ENCODE measurements at places on chromosomes 12 and 14.
A peak's percentile ranks its signal among the peaks of the same experiment; 100 is the strongest.

- no peak for DNase-seq
These were observed 106.7 kb downstream of the PPHLN1 start for GRCh38 chr12:42432517-42433140.

DNA sequence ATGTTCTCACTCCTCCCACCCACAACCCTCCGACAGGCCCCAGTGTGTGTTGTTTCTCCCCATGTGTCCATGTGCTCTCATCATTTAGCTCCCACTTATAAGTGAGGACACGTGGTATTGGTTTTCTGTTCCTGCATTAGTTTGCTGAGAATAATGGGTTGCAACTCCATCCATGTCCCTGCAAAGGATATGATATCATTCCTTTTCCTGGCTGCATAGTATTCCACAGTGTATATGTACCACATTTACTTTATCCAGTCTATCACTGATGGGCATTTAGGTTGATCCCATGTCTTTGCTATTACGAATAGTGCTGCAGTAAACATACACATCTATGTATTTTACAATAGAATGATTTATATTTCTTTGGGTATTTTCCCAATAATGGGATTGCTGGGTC, 77.5 kb downstream of the SLCO1A2 start:
- DNase-seq: no peak

DNA sequence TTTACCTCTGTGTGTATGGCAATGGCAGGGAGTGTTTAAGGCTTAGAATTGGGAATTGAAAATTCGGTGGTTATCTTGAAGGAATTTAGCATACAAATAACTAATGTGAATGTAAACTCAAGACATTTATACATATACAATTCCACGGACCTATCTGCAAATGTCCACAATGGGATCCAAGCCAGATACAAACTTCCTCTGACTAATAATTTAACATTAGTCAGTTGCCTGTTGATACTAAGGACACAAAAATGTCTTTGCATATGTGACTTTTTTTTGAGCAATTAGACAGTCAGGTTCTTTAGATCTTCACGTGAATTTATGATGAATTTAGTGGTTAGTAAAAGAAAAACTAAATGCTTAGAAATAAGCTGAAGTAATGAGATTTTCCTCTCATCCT, 40.5 kb downstream of the ESR2 start:
- DNase-seq: no peak

DNA sequence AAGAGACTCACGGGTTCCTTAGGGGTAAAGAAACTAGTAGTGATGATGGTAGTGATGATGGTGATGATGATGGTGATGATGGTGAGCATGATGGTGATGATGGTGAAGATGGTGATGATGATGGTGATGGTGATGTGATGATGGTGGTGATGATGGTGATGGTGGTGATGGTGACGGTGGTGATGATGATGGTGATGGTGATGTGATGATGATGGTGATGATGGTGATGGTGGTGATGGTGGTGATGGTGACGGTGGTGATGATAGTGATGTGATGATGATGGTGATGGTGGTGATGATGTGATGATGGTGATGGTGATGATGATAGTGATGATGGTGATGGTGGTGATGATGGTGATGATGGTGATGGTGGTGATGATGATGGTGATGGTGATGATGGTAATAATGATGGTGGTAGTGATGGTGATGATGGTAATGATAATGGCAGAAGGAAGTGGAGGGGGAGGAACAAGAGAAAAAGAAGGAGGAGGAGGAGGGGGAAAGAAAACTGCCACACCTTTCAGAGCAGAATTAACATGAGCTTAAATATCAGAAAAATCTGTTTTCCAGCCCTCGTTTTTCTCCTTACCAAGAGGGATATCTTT, 85.5 kb downstream of the FZD10 start:
- no peak for DNase-seq

DNA sequence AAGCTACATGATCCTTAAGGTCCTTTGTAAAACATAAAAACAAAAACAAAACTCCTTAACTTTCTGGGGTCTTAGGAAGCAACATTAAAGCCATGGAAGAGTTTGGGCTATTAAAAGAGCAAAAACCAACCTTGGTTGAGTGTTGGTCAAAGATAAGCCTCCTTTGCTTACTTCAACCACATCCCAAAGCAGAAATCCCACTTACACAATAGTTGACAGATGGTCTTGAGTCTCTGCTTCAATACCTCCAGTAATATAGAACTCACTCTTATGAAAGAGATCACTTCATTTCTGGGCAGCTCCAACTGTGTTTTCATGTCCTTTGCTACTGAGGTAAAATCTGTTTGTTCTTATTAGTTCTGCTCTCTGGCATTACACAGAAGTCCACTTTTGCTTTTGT, 125.8 kb downstream of the SLC38A4 start:
- no peak for DNase-seq

DNA sequence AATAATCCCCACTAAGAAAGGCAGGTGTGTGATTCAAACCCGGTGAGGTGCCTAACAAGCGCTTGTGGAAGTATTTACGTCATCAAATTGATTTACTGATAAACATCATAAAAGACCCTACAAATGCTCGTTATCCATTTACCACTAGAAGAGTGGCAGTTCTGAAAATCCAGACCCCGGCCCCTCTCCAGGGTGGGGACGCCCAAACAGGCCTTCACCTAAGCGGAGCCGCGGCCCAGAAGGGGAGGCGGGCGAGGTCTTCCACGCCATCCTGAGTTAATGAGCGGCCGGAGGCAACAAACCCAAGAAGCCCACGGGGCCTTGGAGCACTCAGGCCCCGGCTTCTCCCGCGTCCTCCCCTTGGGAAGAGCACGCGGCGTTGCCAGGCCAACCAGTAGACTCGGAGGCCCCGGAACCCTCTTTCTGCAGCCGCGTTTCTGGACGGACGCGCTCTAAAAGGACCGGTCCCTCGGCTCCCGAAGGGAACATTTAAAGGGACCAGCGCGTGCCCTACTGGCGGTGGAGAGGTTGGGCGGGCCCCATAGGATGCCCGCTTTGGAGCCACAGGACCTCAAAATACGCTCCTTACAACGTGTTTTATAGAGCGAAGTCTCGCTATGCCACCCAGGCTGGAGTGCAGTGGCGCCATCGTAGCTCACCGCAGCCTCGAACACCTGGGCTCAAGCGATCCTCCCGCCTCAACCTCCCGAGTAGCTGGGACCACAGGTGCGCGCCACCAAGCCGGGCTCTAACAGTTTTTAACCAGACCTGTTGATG, 3.5 kb downstream of the PTPN21 start:
- peak; percentile 64 for DNase-seq

GRCh38 chr12:64569923-64570691, 40.2 kb upstream of the RASSF3 start:
- DNase-seq: no peak

- no peak for DNase-seq
These were observed 693.0 kb downstream of the NRXN3 start for GRCh38 chr14:78863143-78863542.

DNA sequence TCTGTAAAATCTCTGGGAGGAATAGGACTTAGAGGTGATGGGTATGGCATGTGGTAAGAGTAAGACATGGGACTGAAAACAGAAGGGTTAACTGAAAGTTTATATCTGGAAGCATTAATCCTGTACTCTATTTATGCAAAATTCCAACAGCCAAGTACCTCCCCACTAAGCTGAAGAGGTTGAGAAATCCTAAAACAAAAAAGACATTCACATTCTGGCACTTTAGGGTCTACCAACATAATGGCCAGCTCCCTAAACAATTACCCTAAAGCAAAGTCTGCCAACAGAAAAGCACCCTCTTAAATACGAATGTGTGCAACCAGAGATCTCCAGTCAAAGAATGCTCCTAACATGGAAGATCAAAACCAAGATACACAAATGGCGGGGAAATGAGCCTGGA, 87.4 kb downstream of the GTF2A1 start:
- no peak for DNase-seq

- DNase-seq: peak; percentile 80
These were observed 1.4 kb downstream of the IFFO1 start for GRCh38 chr12:6554168-6555017.

DNA sequence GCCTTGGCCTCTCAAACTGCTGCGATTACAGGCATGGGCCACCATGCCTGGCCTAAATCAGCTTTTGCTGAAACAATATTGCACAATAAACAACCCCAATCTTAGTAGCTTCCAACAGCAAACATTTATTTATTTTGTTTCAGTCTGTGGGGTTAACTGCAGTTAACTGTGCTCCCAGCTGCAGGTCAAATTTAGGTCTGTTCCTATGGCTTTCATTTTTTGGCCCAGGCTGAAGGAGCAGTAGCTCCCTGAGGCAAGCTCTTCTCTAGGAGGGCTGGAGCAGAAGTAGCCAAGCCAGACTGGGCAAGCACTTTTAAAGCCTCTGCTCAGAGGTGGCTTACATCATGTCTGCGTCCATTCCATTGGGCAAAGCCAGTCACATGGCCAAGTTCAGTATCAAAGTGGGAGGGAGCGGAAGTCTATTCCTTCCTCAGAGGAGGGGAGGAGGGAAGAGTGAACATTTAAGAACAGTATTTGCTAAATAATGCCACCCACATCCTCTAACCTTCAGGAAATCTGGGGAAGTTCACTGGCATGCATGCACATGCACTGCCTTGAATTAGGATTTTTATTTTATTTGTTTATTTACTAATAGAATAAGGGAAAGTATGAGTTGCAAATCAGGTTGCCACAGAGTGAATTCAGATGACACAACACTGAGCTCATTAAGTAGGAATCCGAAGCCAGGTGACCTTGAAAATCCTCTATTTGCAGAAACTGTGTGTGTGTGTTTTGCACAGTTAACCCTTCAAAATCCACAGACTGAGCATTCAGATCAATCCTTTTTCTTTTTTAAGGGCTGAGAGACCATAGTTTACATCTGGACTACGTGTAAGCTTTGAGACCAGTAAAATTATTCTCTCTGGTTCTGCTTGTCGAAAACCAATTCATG, 122.0 kb upstream of the SEL1L start:
- no peak for DNase-seq

GRCh38 chr12:16008421-16008824, 97.3 kb downstream of the DERA start:
- DNase-seq: no peak

- no peak for DNase-seq
These were observed 3.6 kb downstream of the GALC start for GRCh38 chr14:87989221-87989955.

DNA sequence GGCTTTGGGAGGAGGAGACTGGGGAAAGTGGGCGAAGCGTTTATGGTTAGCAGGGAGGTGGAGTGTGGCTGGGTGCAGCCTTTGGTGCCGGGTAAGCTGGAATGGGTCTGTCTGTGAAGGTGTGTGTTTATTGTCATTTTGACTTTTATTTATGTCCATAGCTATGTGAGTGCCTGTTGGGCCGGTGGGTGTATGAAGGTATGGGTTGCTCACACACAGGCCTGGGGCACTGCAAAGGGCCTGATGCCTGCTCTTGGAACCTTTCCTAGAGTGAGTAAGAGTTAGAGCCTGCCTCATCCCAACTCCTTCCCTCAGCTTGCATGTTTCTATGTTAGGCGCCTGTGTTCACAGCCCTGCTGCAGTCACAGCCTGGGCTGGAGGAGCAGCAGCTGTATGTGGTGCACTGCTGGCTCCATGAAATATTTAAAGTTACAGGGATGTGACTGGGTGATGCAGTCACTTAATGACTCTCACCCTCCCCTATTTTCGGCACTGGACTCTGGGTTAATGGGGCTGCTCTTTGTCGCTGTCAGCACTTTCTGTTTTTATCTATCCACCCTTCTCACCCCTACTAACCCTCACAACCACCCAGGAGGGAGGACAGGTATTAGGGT, 2.6 kb upstream of the PPP1R1A start:
- no peak for DNase-seq

DNA sequence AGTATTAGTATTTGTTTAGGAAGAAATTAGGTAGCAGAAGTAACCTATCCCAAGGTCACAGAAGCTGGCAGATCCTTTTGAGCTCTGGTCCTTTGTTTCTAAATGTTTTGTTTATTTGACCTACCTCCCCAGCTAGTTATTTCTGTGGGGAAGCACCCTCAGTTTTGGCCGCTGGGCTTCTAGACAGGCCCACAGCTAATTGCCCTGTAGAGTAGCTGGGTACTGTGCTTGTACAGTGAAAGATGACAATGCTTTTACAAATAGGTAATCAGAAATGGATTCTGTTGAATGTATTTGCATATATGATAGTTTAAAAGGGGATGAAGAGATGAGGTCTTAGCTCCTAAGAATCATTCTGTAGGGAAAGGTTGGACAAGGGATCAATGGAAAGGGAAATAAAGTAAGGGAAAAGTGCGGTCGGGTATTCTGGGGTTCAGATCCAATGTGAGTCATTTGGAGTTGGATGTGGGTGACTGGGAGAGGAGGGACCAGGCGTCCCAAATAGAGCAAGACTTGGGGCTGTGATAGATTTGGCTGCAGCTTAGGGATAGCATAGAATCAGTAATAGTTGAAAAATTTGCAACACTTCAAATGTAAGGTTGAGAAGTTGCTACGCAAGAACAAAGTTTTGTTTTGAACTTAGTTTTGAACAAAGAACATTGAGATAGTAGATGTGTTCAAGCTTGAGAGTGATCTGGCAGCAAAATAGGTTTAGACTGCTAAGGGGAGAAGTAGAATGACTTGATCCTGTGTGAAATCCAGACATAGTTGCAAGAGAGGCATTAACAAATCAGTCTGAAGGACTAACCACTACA, 3.6 kb downstream of the NUDT4 start:
- no peak for DNase-seq

GRCh38 chr12:123908884-123909725, 63.5 kb downstream of the CCDC92 start:
- no peak for DNase-seq

GRCh38 chr14:77314043-77314442, 6.6 kb downstream of the POMT2 start:
- no peak for DNase-seq

- no peak for DNase-seq
These were observed 111.4 kb upstream of the SFSWAP start for GRCh38 chr12:131599190-131600159.

- no peak for DNase-seq
These were observed 375.5 kb downstream of the ALG10 start for GRCh38 chr12:34397591-34398365.

GRCh38 chr12:46296822-46297221, 28.0 kb upstream of the SLC38A1 start:
- DNase-seq: no peak

DNA sequence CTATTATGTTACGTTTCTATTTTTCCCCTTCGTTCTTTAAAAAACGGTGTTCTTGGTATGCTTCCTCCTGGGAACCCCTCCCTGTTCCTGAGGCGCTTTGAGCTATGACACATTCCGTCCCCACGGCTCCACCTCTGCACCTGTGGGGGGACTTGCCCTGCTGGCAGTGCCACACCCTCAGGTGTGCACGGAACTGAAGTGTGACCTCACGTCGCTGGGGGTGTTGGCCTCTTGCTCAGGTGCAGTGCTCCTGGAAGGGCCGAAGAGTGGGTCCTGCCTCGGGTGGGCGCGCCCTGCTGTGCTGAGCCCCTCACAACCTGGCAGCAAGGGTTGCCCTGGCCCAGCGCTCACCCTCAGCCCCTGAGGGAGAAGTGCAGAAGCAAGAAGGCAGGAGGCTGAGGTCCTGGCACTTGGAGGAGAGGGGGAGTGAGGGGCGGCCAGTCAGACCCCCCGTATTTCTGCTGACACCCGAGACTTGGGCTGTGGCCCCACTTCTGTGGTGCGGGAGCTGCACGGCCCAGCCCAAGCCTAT, 4.9 kb downstream of the AMN start:
- no peak for DNase-seq

- no peak for DNase-seq
These were observed 101.9 kb upstream of the ADAMTS20 start for GRCh38 chr12:43653917-43654316.
